ENCODE measurements at places on chromosomes 3 and 15.
A peak's percentile ranks its signal among the peaks of the same experiment; 100 is the strongest.

GRCh38 chr15:58932710-58933280, 684 bp downstream of the SLTM start:
- no peak for DNase-seq

- DNase-seq: no peak
These were observed 180.6 kb downstream of the FOXP1 start for GRCh38 chr3:71402911-71403310.

- no peak for DNase-seq
These were observed 79.6 kb downstream of the MLH1 start for GRCh38 chr3:37072892-37073291.

GRCh38 chr3:159137949-159138348, 336.1 kb downstream of the MFSD1 start:
- no peak for DNase-seq

- DNase-seq: no peak
These were observed 27.0 kb downstream of the NDUFB4 start for GRCh38 chr3:120622870-120623726.

DNA sequence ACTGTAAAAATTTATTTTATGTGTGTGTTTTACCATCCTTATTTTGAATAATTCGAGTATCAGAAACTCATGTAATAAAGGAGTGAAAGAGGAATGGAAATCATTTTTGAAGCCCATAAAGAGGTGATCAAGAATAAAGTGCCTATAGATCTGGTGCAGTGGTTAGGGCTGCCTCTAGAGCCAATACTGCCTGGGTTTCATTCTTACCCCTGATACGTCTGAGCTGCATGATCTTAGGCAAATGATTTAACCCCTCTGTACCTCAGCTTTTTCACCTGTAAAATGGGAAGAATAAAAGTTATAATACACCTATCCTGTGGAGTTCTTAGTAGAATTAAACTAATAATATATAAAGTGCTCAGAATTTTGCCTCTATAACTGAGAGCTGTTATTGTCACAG, 30.4 kb downstream of the EFHB start:
- DNase-seq: no peak

DNA sequence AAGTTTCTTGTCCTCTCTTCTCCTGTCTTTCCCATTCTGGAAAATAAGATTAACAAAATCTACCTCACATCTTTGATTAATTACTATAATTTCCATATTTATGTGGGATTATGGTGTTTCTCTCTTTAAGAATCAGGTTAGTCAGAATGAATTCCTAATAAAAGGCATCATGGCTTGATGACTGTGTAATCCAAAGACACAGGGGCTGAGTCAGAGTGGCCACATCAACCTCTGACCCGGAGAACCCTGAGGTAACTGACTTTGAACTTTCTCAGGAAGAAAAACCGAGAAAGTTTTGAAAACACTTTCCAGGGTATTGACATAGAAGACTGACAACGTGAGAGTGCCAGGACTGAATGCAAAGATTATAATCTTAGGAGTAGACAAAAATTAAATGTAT, 170.3 kb upstream of the MCTP2 start:
- no peak for DNase-seq

DNA sequence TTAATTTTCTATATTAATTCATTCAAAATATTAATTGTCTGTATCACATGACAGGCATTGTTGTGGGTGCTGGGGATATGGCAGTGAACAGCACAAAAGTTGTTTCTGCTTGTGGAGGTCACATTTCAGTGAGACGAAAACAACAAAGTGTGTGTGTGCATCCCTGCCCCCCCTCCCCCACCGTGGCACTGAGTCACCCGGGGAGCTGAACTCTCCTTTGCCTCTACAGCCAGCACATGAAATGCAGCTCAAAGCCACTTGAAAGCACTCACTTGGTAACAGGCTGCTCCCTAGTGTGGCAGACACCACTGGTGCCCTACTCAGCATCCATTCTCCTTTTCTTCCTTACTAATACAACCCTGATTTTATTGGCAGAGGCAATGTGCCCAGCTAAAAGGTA, 16.9 kb upstream of the SCAMP5 start:
- peak; percentile 25 for DNase-seq

- DNase-seq: no peak
These were observed 487.4 kb downstream of the FGF12 start for GRCh38 chr3:192239956-192240355.

DNA sequence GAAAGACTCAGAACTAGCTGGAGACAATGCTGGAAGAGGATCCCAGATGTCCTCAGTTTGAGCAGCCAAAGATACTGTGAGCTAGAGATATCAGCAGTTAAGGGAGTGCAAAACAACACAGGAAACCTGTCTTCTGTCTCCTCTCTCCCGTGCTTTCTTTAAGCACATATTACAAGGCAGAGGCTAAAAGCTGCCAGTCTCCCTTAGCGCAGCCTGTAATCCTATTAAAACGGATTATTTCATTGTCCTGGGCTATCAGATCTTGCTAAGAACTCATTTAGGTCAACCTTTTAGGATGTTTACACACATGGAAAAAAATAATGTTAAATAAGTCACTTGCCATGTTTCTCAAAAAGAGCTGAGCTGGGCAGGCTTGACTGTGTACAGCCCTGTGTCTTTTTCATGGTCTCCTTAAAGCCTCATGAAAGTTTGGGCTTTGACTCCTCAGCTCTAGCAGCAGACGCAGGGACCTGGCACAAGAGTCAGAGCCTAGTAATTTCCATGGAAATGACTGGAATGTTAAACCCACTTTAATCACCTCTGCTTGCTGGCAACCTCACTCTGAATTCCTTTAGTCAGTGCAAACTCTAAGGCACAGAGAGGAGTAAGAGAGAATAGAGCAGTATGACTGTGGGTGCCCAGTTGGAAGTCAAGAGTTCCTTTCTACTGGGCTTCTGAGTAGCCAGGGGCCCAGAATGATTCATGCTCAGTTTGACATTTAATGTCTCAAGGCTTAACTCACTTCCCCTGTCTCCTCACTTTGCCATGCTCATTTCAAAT, 491.9 kb downstream of the NTRK3 start:
- DNase-seq: no peak

- DNase-seq: no peak
These were observed 73.7 kb downstream of the KLF13 start for GRCh38 chr15:31400222-31400927.

DNA sequence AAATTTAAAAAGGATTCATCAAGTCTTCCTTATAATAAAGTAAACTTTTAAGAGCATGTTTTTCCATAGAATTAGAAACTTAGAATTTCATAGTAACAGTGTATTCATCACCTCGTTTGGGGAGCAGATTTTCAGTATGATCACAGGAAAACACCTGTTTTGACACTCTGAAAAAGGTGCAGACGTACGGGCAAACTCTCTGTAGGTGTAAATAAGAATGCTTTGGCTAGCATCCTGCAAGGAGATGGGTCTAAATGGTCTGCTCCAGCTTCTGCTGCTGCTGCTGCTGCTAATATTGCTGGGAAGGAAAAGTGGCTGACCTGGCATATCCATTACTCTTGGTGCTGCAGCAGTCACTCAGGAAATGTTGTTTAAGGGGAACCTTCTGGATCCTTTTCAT, 66.0 kb downstream of the MBNL1 start:
- DNase-seq: no peak

- DNase-seq: no peak
These were observed 41.0 kb downstream of the RNF111 start for GRCh38 chr15:59028387-59028955.

DNA sequence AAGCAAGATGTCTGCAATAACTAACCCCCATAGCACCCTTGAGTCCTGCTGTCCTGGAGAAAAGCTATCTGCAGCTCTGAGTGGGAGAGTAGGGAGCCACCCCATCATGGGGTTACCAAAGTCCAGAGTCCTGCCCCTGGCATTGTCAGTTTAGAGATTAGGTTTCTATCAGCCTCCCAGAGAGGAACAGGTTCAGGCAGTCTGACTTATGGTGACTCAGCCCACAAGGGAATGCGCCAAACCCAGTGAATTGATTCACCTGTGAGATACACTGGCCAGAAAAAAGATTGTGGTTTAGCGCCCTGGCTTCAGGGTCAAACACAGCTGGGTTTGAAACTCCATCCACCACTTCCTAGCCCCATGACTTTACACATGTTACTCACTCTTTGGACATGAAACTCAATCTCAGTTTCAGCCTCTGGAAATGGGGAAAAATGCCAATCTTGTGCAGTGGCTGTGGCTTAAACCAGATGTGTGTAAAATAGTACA, 263.6 kb upstream of the HES1 start:
- no peak for DNase-seq

DNA sequence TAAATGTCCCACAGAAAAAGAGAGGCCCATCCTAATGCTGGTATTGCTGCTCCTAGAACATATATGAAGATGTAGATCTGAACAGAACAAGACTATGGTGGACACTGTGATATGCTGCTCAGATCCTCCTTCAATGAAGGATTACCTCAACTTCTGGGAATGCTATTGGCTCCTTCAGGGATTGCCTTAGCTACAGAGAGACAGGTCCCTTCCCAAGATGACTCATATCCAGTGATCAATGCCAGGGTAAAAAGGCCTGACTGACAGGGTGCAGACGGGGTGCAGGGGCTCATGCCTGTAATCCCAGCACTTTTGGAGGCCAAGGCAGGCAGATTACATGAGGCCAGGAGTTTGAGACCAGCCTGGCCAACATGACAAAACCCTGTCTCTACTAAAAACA, 20.5 kb upstream of the STAG1 start:
- no peak for DNase-seq

DNA sequence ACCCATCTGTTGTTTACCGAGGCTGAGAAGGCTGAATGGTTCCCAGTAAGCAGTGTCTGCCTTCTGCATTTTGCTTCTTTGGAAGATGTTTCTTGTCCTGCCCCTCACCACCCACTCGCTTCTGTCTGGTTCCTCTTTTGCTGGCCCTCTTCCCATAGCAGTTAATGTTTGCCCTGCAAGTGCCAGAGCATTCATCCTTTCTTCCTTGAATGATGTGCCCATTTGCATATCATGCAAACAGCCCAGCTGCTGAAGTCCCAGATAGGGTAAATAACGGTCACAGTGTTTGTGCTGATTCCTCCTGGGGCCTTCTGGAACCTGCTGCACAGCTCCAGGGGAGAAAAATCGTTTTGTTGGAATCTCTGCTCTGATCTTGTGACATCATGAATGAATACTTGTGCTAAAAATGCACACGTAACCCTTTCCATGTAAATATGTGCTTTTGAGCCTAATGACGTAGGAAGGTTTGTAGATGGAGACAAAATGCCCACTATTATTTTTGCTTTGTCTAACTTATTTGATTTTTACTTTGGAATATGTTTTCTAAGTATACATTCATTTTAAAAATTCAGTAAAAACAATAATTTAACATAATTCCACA, 381.0 kb downstream of the SOX2 start:
- no peak for DNase-seq

DNA sequence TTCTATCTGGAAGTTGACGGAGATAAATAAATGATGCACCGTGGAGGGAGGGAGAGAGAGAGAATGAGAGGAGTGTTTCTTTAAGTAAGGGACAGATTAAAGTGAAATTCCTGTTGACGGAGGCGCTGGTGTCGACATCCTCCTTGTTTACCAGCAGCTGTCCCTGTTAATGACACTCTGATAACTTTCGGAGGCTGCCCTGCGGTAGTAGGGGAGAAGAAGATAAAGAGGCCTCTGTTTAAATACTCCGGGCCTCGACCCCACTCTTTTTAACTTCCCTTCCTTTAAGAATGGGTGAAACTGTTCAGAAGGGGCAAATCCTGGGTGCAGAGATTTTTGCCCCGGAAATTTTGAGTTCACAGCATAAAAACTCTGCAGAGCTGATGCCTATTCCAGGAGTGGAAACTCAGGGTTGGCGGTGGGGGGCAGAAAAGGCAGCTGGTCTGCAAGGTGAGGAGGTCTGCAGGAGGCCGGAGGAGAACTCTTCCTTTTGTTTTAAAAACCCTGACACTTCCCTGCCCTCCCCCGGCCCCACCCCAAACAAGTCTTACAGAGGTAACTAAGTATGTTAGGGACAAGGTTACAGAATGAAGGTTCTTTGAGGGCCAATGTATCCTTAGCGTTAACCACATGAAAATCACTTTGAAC, 276.6 kb upstream of the NR2F2 start:
- no peak for DNase-seq
